ENCODE measurements at places on chromosomes 2 and 18.

GRCh38 chr2:1714291-1715064 is 29.8 kb downstream of the PXDN start:
- H3K4me1 ChIP-seq, result peaks cover 40% of the 10 kb centered on the region
- no peak overlapping the region for H3K27ac ChIP-seq
- no peak for DNase-seq

DNA sequence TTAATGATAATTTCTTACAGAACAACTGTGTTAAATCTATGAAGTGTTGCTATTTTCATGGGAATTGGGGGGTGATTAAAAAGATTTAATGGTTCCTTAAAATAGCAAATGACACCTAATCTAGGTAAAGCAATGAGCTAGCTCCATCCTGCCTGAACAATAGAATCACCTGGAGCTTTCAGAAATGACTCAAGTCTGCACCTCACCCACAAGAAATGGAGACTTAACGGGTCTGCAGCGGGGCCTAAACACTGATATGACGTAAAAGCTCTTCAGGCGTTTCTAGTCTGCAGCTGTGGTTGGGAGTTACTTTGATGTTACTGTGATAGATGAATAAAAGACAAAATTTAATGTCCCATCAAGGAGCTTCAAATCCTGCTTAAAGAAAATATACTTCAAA is 328.2 kb downstream of the RND3 start:
- no peak for DNase-seq
- H3K36me3 ChIP-seq, result no peaks in the 10 kb centered on the region
- H3K27me3 ChIP-seq, result no peaks in the 10 kb centered on the region
- peaks cover 5% of the 10 kb centered on the region for H3K4me1 ChIP-seq
- no peak overlapping the region for H3K4me3 ChIP-seq

DNA sequence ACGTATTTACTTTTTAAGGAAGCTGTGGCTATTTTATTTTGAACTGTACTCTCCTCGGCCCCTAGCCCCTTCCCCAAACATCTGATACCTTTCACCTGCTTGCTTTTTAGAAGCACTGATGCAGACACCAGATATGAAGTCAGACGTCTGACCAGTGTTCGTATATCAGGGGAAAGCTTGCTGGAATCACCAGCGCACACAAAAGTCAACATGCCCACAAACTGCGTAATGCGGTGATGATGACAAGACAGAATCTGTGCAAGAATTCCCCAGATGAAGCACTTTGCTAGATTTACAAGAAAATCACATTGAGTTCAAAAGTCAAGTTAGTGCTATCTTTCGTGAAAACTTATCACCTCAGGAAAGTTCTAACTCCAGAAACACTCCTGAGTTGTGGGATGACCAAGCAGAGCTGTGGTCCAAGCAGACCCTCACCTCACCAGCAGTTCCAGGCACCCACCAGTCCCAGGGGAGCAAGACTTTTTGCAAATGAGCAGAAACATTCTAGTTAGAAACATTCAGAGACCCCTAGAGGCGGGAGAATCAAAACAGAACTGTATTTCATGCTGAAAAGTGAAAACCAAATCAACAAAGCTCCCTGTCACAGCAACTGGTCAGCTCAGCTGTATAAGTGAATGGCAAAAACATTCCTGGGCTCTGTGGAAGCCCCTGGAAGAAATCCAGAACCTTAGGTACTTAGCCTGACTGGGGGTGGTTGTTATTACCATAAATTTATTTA is 55.7 kb downstream of the INO80C start:
- H3K36me3 ChIP-seq, result no peaks in the 10 kb centered on the region
- no peak overlapping the region for H3K4me3 ChIP-seq
- H3K27ac ChIP-seq, result no peak overlapping the region
- no peak for DNase-seq
- H3K27me3 ChIP-seq, result no peaks in the 10 kb centered on the region

GRCh38 chr18:8800445-8800844 is 95.1 kb downstream of the MTCL1 start:
- H3K4me3 ChIP-seq, result no peak overlapping the region
- H3K27me3 ChIP-seq, result no peaks in the 10 kb centered on the region
- H3K36me3 ChIP-seq, result no peaks in the 10 kb centered on the region
- peaks cover 31% of the 10 kb centered on the region for H3K4me1 ChIP-seq

DNA sequence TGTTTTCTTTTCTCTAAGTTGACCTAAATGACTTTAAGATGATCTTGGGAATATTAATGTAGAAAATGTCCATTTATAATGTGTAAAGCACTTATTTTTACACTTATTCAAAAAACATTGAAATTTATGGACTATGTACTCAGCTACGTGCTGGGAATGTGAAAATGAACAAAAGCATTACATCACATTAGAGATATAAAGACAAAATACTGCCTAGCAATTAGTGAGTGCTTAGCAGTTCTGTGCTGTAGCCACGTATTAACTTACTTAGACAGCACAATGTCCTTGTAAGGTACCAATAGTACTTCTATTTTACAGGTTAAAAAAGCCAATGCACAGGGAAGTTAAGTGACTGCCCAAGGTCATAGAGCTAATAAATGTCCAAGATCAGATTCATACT is 103.8 kb upstream of the TTN start:
- no peaks in the 10 kb centered on the region for H3K4me1 ChIP-seq
- no peak overlapping the region for H3K4me3 ChIP-seq
- no peaks in the 10 kb centered on the region for H3K27me3 ChIP-seq
- no peak for DNase-seq
- no peak overlapping the region for H3K27ac ChIP-seq
